Peyer's patch (tissue), 4 donors: ENCODE measurements at places on chromosomes 7 and 10. TPM values are rescaled to one million over a fixed set of nuclear protein-coding genes. Genes with fewer than 3 reads are reported as not detected.

The CLIP2 gene
- total RNA-seq = 212 TPM

The GIMAP2 gene
- 4.8 TPM for total RNA-seq

The TDRD1 gene
- 1.7 TPM for total RNA-seq

The ACSM6 gene
- total RNA-seq = not detected
